ENCODE measurements at places on chromosomes 6 and 20.
A peak's percentile ranks its signal among the peaks of the same experiment; 100 is the strongest.

GRCh38 chr6:9537381-9537780 is 877.5 kb downstream of the TFAP2A start:
- DNase-seq, result peak; percentile 75

DNA sequence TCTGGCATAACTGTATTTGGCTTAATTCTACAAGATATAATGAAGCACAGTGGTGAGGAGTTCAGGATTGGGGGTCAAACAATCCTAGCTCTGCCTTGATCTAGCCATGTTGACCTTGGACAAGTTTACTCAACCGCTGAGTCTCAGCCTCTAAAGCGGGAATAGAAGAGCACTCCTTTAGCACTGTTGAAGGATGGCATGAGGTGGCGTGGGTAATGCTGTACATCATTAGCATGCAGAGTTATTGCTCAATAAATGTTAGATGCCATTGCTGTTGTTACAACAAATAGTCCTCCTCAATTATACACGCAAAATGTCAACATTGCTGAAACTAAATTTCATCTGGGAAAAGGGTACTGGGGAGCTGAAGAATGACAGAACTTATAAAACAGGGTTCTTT is 78.6 kb downstream of the KIF13A start:
- DNase-seq, result peak; percentile 52

- no peak for DNase-seq
These were observed 30.5 kb upstream of the SIRPD start for GRCh38 chr20:1587781-1588532.

- DNase-seq, result no peak
These were observed 631 bp upstream of the PABPC1L start for GRCh38 chr20:44908987-44909871.

- no peak for DNase-seq
These were observed 107.2 kb upstream of the CENPW start for GRCh38 chr6:126232671-126233070.

DNA sequence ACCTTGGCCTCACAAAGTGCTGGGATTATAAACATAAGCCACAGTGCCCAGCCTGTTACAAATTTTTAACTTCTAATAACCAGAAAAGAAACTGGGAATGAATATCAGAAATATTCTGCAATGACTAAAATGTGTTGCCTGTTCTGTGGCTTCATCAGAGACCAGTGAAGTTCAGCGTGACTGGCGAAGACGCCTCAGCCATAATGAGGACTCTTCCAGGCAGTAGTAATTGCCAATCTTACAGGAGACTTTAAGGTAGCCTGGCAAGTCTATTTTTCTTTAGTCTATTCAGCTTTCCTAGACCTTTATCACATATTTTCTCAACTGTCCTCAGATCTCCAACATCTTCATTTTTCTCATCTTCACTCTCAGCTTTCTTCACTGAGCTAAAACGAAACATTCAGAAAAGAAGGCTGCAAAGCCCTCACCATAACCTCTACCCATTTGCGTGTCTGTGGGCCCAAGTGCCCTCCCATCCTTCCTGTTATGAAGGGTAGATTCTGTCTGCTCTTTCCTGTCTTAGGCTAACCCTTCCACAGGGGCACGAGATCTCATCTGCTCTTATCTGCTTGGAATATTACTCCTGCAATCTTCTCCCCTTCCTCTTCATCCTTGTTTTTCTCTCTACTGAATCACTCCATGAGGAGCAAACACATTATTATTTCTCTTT is 42.0 kb upstream of the OLIG3 start:
- DNase-seq, result no peak
